ENCODE measurements at places on chromosomes 6 and 20.

DNA sequence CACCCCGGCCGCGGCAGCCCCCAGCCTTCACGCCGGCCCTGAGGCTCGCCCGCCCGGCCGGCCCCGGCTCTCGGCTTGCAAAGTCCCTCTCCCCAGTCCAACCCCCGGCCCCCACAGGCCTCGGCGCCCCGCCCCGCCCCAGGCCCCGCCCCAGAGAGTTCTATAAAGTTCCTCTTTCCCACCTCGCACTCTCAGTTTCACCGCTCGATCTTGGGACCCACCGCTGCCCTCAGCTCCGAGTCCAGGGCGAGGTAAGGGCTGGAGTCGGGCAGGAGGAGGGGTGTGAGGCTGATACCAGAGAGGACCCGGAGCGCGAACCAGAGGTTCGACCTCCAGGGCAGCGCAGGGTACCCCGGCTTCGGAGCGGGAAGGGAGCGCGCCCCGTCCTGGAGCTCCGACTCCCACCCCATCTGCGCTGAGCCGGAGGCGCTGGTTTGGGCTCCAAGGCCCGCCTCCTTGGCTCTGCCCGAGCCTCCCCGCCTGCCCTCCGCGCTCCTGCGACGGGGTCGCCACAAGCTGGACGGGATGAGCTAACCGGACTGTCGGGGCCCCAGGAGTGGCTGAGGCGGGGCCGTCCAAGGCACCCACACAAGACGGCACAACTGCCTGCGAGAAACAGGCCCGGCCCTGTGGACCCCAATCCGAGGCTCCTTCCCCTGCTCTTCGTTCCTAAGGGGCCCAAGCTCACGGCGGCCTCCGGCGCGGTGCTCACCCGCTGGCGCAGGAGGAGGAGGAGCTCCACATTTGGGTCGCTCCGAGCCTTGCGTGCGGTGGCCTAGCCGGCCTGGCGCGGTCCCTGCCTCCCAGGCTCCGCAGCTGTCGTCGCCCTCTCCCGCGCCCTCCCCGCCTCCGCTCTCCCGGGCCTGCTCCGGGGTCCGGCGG is at the start of gene IRF4:
Gene IRF4, plus strand, starts transcription at position 194 of the 882 bp plus-strand sequence. CDS start 1,401 bp downstream, outside the sequence.
- DNase-seq, result peak; percentile 9

- DNase-seq, result peak; percentile 33
Measured at GRCh38 chr6:44850312-44850711, 462.8 kb downstream of the CDC5L start.

- peak; percentile 14 for DNase-seq
Measured at GRCh38 chr6:3090013-3090412, 21.7 kb downstream of the RIPK1 start.

DNA sequence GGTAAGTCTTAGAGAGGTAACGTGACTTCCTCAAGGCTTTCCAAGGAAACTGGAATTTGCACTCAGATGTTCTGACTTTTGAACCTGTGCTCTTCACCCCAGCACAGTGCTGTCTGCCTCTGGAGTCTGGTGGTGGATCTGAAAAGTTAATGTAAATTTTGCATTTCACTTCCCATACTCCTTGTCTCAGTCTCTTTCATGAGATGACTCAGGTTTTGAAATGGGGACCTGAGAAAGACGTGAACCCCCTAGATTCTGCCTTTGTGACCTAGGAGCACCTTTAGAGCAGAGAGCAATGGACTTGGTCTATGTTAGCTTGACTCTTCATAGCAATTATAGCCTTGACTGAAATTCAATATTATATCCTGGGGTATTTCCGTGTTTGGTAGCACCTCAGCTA is 223.0 kb downstream of the QKI start:
- no peak for DNase-seq

GRCh38 chr20:54255157-54255556 is 47.3 kb downstream of the PFDN4 start:
- DNase-seq, result peak; percentile 76

DNA sequence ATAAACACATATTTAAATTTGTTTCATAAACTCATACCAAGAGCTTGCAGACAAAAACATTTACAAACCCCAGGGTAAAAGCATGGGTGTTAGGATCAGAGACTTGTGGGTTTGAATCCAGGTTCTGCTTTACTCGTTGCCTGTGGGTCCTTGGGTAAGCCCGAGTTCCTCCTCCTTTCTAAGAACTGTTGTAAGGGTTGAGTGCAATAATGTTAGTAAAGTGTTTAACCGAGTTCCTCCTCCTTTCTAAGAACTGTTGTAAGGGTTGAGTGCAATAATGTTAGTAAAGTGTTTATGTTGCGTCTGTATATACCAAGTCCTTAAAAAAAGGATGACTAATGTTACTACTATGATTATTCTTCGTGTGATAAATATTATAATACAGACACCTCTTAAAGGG is 18.7 kb downstream of the CCDC170 start:
- DNase-seq, result no peak

DNA sequence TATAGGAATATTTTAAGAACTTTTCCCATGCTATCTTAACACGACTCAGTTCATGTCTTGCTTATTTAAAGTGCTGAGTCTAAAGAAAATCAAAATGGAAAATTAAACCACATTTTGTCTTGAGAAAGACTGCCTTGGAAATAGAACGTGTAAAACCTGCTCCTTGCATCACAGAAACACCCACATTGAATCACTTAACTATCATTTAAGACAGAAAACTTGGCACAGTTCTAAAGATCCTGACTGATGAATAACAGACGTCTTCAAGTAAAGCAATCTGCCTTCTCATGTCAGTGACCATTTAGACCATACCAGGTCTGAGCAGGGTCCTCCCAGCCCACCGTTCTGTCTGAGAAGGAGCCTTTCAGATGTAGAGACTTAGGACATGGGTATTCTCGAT is 7.4 kb downstream of the PERP start:
- DNase-seq, result peak; percentile 92

DNA sequence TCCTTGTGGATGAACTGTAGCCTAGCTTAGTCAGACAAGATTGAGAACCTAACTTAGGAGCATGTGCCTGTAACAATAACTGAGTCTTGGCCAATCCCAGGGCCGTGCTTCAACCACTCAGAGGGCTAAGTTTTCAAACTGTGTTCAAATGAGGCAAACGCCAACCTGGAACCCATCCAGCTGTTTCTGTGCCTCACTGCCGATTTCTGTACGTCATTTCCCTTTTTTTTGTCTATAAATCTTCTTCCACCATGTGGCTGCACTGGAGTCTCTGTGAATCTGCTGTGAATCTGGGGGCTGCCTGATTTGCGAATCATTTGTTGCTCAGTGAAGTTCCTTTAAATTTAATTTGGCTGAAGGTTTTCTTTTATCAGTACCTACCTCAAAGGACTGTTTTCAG is 115.0 kb upstream of the CHD6 start:
- DNase-seq, result peak; percentile 36

- DNase-seq, result peak; percentile 44
Measured at GRCh38 chr6:3195695-3196497, 31.6 kb downstream of the TUBB2B start.

DNA sequence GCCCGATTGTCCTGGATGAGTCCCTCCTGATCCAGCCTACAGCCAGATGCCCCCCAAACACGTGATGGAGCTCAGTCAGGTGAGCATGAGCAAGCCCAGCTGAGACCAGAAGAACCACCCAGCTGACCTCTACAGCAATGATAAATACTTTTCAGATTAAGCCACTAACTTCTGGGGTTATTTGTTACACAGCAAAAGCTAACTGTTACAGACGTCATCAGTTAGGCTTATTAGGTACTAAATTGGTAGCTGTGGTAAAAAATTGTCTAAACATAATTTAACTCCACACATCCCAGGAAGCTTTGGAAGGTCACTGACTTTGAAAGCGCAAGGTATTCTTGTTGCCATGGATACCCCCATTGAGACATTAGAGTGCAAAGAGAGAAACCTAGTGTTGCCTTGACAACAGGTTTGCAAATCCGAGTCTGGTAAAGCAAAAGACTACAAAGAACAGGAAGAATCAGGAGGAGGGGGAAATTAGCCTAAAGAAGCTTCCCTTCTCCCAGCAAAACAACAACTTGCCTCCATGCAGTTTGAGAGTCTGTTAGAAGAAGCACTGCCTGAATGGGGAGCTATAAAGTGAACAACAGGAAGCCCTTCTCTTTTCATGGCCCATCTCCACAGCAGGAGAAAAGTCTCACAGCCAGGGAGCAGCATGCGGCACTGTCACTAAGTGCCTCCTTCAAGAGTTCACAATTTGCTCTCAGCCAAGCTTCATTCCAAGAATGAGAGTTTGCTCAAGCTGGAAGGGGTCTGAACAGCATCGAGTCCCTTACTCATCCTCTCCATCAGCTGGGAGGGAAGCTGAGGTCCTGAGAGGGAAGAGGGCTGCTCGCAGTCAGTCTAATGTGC is 41.7 kb upstream of the ZNF831 start:
- DNase-seq, result no peak

- DNase-seq, result no peak
Measured at GRCh38 chr20:2246069-2246491, 49.7 kb upstream of the TGM3 start.

DNA sequence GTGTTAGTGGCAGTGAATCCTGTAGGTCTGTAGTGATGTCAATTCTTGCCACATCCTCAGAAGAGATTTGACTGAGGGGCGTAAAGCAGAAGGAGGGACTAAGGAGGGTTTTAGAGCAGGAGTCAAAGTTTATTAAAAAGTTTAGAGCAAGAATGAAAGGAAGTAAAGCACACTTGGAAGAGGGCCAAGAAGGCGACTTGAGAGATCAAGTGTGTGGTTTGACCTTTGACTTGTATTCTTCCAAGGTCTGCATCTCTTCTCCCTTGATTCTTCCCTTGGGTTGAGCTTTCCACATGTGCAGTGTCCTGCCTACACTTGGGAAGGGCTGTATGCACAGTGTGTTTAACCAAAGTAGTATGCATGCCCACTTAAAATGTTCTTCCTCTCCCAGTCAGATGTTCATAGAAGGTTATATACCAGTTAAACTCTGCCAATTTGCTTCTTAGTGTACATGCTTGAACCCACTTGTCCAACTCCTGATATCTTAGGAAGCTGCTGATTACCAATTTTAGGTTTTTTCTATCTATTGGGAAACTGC is 627.6 kb downstream of the MMUT start:
- peak; percentile 60 for DNase-seq

- DNase-seq, result peak; percentile 8
Measured at GRCh38 chr6:19472850-19473249, 364.3 kb upstream of the ID4 start.

DNA sequence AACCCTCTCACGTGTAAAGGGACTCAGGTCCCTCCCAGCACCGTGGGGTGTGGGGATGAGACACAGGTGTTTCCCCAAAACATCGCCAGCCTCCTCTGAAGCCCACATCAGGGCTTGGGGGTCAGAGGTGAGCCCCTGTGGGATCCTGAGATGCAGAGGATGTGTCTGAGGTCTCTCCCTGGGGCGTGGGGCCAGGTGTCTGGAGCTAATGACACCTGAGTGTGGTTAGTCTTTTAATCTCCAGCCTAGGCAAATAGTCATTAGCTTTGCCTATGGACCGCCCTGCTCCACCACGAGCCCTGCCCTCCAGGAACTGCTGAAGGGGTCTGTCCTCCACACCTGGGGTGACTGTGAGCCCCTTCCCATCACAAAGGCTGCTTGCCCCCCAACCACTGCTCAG is 1.7 kb downstream of the SRMS start:
- DNase-seq, result no peak

DNA sequence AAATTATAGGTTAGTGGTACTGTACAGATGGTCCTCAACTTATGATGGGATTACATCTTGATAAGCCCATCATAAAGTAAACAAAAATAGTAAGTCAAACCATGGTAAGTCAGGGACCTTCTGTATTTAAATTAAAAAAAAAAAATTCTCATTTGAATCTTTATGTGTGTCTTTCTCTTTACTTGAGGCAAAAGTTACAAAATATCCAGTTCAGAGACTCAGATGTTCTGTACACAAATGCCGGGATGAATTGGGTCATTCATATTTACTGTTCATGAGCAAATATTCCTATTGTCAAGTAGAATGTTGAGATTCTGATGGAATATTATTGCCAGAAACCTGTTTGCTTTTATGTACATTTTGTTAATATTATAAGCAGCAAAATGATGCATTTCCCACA is 13.4 kb downstream of the PHACTR2 start:
- no peak for DNase-seq

- no peak for DNase-seq
Measured at GRCh38 chr6:150641398-150642139, 41.9 kb downstream of the PLEKHG1 start.
